ENCODE measurements at places on chromosomes 12 and 14.

- DNase-seq, result peak; percentile 89
Observed at GRCh38 chr14:104677512-104678332, 11.7 kb upstream of the INF2 start.

DNA sequence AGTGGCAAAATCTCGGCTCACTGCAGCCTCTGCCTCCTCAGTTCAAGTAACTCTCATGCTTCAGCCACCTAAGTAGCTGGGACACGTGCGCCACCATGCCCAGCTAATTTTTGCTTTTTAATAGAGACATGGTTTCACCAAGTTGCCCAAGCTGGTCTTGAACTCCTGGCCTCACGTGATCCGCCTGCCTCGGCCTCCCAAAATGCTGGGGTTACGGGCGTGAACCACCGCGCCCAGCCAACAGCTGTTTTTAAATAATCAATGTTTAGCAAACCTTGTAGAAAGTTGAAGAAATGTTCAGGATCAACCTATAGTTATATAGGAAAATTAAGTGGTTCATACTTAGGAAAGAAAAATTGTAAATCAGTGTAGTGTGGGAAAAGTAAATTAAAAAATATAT, 6.0 kb upstream of the HSP90AA1 start:
- no peak for DNase-seq

DNA sequence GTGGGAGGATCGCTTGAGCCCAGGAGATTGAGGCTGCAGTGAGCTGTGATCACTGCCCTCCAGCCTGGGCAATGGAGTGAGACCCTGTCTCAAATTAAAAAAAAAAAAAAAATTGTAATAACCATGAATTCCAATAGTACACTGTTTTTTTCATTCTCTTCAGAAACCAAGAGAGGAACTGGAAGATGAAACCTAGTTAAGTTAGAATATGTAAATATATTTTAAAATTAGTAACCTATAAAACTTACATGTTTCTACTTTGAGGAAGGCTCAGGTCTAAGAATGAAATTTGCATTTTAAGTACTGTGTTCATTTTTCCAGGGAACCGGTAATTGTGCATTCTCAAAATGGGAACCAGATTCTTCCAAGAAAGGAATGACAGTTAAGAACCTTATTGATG, 18.8 kb downstream of the KNTC1 start:
- DNase-seq, result no peak

DNA sequence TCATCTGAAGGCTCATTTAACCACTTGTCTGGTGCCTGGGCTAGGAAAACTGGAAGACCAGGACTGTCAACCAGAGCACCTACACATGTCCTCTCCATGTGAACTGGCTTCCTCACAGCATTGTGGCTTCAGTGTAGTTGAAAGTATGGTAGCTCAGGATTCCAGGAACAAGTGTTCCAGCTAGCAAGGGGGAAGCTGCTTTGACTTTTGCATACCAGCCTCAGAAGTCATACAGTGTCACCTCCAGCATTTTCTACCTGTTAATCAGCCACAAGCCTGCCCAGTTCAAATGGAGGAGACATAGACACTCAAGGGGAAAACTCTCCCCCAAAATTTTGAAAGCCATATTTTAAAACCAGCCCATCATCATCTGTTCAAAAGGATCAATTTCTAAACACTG, 212.8 kb upstream of the CAND1 start:
- DNase-seq, result no peak

DNA sequence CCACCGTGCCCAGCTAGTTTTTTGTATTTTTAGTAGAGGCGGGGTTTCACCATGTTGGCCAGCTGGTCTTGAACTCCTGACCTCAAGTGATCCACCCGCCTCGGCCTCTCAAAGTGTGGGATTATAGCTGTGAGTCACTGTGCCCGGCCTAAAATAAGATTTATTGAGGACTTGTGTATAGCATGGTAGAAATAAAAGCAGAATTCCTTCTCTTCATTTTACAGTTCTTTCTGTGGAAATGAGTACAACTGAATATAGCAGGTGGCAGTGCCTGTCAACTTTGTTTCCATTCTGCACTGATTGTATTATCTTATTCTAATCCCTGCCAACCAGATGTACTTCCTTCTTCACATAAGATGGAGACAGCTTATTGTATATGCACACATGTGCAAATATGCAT, 41.0 kb downstream of the DIP2B start:
- no peak for DNase-seq

DNA sequence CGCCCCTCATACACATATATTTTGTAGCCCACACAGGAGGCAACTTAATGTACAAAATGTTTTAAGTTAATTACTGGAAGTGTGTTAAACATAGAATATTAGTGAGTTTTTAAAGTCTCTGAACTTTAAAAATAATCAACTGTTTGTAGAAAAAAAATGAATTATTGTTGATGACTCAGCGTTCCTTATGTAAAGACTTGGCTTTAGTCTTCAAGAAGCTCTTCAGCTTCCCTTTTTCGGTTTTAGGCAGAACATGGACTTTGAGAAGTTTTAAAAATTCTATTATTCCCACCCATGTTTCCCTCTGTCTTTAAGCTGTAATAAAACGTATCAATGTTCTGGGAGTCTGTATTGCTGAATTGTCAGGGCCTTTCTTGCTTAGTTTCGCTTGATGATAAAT, 269.5 kb downstream of the FBXL14 start:
- DNase-seq, result no peak

DNA sequence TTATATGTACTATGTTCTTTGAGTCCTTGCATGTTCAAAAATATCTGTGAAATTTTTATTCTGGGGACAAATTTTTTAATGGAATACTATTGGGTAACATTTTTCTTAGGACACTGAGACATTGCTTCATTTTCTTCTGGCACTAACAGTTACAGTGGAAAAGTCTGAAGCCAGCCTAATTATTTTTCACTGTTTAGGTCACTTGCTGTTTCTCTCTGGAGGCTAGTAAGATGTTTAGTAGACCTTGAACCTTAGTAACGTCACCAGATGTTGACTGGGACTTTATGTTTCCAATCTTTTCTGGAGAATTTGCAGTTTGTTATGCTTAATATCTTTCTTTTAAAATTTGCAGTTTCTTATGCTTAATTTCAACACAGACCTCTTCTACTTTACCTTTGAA, 12.3 kb upstream of the EPYC start:
- no peak for DNase-seq

GRCh38 chr12:81080431-81080983, 2.6 kb downstream of the ACSS3 start:
- DNase-seq, result no peak

GRCh38 chr14:74637178-74637550, 25.1 kb upstream of the LTBP2 start:
- no peak for DNase-seq

- no peak for DNase-seq
Observed at GRCh38 chr14:99748529-99748928, 44.7 kb upstream of the EML1 start.

GRCh38 chr14:101221549-101222160, 318.1 kb upstream of the RTL1 start:
- DNase-seq, result no peak

DNA sequence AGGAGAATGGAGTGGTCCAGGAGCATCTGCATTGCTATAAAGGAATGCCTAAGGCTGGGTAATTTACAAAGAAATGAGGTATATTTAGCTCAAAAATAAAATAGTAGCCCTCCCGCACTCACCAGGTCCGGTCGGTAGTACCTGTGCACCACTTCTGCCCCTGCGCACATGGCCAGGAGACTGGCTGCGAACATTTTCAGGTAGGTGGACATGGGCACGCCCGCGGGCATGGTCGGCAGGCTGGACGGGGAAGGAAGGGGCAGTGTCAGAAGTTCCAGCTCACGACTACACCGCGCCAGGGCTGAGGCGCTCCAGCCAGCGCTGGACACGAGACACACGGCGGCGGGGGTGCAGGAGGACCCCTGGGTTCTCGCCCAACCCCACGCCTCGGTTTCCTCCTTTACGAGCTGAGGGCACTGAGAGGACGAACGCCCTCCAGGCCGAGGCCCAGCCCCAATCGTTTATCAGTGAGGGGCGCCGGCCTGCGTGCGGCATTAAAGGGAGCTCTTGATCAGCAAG, 9.1 kb upstream of the TDG start:
- DNase-seq, result no peak

DNA sequence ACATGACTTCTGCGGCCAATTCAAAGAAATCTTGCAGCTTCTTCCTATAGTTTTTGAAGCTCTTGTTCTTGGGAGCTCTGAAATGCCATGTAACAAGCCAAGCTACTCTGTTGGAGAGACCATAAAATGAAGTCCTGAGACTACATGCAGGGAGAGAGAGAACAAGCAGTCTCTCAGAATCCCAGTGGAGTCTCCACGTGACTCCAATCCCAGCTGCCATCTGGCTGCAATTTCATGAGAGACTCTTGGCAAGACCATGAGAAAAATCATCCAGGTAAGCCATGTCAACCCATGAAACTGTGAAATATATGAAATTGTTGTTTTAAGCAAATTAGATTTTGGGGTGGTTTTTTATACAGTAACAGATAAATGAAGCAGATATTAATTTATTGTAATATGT, 54.4 kb downstream of the KLRG1 start:
- no peak for DNase-seq

DNA sequence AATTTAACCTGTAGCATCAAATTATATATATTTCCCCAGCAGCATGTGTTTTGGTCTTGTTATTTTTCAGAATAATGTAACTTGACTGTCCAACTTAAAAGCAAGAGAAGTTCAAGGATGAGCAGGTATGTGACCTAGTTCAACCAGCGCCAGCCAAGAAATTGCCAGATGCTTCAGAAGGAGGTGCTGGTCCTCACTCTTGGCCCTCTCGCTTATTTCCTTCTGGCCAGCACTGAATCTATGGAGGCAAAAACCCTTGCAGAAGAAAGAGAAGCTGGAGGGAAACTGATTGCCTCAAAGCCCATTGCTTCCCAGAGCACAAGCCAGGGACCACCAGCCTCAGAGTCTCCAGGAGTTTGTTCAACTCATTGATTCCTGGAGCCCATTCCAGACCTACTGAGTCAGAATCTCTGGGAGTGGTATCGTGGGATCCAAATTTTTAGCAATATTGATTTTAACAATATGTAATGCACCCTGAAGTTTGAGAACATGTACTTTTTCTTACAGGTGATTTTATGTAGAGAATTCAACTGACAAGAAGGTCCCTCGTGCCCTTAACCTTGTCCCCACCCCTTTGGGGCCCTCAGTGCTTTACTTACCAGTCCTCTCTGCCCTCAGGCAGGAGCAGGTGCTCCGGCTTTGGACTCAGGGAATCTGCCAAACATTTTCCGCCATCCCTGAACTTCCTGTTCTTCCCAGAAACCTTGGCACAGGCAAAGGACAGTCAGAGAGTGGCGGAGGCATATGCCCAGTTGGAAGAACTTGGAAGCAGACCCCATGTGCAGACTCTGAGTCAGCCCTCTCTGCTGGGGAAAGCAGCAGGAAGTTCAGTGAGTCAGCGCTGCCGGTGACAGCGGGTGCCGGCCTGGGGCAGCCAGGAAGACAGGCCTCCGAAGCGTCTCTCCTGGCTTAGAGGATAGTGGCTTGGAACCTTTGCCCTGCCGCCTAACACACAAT, 10.4 kb downstream of the BEST3 start:
- peak; percentile 85 for DNase-seq

DNA sequence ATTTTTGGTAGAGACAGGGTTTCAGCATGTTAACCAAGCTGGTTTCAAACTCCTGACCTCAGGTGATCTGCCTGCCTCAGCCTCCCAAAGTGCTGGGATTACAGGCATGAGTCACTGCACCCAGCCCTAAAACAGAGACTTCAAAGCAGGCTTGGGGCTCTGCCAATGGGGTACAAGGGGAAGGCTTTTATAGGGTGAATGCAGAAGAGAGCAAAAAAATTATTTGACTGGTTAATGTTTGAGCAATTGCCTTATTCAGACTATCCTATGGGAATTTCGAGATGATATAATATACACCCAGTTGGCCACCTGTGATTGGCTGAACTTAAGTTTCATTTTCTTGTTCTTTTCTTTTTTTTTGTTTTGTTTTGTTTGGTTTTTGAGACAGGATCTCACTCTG, 31.5 kb upstream of the ACTN1 start:
- no peak for DNase-seq

All from Kasumi-1 (cell line).